ENCODE measurements at places on chromosomes 1 and 21.

DNA sequence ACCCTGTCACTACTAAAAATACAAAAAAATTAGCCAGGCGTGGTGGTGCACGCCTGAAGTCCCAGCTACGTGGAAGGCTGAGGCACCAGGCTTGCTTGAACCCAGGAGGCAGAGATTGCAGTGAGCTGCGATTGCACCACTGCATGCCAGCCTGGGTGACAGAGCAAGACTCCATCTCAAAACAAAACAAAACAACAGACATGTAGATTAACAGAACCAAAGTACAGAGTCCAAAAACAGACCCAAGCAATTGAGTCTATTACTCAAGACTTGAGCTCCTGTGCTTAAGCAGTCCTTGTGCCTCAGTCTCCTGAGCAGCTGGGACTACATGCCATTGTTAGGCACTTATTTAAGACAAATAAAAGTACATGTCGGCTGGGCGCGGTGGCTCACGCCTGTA is 9.5 kb upstream of the ACOT11 start:
- no peak for DNase-seq

GRCh38 chr1:36753451-36753850 is 270.7 kb upstream of the CSF3R start:
- DNase-seq = no peak

GRCh38 chr1:56081173-56081572 is 498.2 kb downstream of the PLPP3 start:
- no peak for DNase-seq

DNA sequence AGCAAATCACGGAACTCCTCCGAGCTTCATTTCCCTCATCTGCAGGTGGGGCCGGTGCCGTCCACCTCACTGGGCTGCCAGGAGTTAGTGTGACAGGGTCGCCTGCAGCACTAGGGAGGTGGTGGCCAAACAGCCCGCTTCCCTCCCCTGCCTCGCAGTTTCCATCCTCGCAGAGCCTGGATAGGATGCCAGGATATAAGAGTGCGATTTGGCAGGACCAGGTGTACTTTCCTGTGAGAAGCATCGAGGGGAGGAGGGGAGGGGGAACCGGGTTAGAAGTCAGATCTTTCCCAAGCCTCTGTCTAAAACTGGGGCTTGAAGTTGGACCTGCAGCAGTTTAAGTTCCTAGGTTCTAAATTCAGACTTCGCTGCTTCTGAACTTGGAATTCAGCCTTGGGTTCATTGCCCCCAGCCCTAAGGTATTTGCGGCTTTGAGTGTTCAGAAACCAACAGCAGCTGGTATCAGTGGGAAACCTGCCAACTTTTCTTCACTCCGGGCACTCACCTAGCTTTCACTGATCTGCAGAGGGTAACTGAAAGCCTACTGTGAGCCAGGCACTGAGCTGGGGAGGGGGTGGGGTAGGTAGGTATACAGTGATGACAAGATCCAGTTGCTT is 1.7 kb upstream of the JUN start:
- DNase-seq = peak; percentile 79

GRCh38 chr1:29646161-29646775 is 409.9 kb downstream of the PTPRU start:
- DNase-seq = no peak

GRCh38 chr1:20477348-20478056 is 8.5 kb downstream of the CAMK2N1 start:
- no peak for DNase-seq

- no peak for DNase-seq
Observed at GRCh38 chr1:22236900-22237299, 94.0 kb upstream of the WNT4 start.

GRCh38 chr1:182395906-182396305 is 4.3 kb upstream of the GLUL start:
- DNase-seq = no peak

DNA sequence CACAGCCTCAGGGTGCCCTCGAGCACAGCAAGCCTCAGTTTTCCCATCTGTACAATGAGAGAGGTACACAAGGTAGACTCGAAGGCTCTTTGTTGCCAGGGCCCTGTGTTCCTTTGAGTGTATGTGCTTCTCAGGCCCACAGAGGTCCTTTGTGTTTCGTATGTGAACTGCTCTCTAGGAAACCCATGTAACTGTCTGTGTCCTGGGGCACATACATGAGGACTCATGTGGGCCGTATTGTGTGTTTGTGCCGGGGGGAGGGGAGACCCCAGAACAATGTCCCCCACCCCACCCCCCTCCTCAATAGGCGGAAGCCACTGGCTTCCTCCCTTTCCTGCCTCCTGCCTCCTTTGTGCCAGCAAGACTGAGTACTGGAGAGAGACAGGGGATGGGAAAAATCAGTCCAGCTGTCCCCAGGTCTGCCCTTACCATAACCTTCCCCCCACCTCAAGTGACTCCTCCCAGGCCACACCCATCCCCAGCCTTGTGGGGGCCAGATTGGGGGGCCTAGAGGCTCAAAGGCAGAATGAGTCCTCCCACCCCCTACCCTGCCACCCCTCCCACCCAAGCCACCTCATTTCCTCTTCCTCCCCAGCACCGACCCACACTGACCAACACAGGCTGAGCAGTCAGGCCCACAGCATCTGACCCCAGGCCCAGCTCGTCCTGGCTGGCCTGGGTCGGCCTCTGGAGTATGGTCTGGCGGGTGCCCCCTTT is at the start of gene TIE1:
Gene TIE1 (plus strand): TSS at position 605 of the 717 bp plus-strand sequence. CDS start 90 bp downstream, at position 695.
- DNase-seq = no peak

GRCh38 chr1:216604771-216605170 is 118.5 kb downstream of the ESRRG start:
- no peak for DNase-seq

DNA sequence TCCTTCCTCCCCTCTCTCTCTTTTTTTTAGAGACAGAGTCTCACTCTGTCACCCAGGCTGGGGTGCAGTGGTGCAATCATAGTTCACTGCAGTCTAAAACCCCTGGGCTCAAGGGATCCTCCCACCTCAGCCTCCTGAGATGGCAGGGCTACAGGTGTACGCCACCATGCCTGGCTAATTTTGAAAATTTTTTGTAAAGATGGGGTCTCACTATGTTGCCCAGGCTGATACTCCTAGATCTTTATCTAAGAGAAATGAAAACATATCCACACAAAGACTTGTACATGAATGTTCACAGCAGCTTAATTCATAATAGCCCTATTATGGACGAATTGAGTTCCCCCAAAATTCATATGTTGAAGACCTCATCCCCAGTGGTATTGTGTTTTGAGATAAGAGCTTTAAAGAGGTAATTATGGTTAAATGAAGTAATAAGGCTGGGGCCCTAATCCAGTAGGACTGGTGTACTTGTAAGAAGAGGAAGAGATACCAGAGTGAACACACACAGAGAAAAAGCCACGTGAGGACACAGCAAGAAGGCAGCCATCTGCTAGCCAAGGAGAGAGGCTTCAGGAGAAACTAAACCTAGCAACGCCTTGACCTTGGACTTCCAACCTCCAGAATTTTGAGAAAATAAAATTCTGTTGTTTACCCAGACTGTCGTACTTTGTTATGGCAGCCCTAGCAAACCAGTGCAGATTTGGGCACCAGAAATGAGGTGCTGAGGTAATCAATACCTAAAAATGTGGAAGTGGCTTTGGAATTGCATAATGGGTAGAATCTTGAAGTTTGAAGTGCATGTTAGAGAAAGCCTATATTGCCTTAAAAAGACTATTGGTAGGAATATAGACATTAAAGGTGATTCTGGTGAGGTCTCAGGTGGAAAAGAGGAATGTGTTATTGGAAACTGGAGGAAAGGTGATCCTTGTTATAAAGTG is 13.2 kb downstream of the IFNLR1 start:
- DNase-seq = no peak

- no peak for DNase-seq
Observed at GRCh38 chr1:94831641-94832040, 11.5 kb downstream of the SLC44A3 start.

- DNase-seq = no peak
Observed at GRCh38 chr1:36822648-36823047, 211.7 kb downstream of the GRIK3 start.

DNA sequence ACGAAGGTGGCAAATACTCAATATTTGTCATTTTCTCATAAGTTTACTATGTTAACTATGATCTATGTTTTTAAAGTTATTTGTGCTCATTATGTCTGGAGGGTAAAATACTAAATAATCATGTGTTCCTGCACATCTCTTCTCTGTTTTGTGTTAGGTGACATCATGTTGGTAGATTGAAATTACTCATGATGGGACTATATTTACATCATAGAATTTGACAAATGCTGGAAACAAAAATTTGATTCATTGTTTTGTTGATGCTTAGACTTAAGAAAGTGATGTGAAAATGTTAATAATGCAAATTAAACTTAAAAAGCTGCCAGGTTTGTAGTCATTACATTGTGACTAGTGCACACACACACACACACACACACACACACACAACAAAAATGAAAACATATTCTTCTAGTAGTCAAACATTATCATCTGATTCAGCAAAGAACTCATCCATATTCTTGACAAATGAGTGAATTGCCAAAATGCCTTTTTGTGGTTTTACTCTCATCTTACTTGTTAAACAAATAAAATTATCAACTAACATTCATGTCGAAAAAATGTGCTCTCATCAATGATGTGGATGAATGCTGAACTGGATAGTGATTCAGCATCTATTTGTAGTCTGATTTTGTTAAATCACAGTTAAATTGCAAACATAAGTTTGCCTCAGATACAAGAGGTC is 870.7 kb downstream of the BRINP3 start:
- DNase-seq = no peak

GRCh38 chr1:8427493-8427892 is 109.6 kb downstream of the SLC45A1 start:
- no peak for DNase-seq

- no peak for DNase-seq
Observed at GRCh38 chr1:183575606-183576005, 14.7 kb downstream of the NCF2 start.

DNA sequence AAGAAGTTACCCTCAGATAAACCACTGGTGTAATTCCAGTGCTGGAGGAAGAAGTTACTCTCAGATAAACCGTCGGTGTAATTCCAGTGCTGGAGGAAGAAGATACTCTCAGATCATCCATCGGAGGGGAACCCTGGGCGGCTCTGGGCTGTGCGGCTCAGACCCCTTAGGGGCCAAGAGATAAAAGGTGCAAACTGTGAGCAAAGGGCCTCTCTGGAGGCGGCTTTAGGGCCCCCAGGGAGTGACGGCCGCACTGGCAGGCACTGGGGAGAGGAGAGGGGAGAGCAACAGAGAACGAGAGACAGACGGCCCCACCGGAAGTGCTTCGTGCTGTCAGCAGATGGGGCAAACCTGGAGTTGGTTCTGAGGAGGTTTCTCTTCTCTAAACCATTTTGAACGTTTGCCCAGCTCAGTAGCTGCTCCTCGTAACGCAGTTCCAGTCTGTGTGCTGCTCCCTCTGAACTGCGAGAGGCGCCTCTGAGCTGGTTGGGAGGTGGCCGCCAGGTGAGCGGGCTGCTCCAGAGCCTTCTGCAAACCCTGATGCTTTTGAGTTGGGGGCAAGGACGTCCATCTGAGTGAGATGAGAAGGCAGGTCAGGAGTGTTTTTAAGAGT is 62.6 kb upstream of the COL6A1 start:
- no peak for DNase-seq

DNA sequence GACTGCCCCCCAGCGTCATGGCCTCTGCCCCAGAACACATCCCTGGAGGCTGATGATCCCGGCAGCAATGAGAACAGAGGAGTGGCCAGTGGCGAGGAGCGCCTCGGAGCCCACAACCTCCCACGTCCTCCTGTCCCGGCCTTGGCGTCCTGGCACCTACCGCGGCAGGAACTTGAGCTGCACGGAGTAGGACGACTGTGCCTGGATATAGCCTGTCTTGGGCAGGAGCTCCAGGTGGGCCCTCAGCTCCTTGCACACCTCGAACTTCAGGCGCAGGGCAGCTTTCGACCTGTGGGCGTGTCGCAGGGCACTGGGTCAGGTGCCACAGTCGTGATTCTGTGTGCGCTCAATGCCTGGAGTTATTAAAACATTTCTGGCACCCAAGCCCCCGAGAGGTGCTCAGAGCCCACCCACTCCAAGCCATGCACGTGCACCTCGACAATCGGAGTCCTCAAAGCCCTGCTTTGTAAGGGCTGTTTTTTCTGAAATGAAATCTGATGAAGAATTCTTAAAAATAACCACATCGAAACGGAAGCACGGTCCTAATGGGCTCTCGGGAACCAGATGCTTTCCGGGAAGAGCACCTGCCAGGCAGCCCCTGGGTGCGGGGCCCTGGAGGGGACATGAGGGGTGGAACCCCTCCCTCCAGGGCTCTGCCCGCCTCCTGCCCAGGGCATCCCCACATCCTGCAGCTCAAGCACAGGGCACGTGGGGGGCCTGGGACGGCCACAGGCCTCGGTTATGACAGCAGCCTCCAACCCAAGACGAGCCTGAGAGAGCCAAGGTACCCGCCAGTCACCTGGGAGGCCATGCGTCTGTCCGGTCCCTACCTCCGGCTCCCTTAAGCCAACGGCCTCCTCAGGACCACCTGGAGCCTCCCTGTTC is 23.0 kb upstream of the TMEM52 start:
- DNase-seq = no peak

DNA sequence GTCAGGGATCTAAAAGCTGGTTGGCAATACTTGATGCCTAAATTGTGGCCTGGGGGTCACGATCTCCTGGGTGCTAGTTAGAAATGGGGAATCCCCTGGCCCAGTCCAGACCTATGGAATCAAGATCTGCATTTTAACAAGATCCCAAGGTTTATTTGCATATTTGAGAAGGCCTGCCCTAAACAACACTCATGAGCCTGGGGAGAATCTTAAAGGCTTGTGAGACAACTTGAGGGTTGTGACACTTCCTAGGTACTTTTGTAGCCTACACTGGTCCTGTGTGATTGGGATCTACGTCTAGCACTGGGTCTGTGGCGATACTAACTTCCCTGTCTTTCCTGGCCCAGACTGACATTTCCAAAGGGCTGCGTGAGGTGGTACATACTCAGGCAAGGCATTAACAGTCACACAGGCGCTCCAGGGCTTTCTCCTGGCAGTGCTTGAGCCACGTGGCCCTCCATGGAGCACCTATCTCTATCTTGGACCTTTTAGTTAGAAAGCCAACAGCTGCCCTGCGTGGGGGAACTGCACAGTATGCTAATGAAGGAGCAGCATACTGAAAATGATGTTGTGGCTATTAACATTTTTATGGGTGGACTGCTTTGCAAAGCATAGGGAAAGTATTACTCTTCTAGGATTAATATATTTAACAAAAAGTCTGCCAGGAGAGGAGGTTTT is 263.1 kb downstream of the ST6GALNAC3 start:
- no peak for DNase-seq

DNA sequence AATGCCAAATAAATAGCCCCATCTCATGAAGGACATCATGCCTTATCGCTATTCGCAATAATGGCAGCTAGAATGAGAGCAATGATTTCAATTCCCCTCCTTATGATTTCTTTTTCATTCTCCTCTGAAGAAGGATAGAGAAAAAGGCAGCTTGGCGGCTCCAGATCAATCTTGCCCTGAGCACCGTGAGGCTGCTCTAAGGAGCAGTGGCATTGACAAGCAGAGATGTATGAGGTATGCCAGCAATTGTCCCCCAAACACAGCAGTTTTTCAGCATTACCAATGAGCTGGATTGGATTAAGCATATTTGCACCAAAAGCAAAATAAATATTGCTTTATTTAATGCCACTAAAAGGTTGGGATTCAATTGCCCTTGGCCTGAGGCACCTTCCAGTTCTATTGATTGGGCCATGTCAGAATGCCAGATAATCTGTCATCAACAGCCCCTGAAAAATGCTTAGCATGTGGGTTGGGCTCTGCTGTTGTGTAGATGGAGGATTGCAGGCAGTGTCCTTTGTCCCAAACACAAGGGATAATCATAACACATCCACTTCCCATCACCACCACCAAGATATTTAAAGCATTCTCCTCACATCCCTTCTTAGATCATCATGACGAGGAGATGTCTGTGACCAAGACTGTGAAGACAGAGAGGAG is 135.7 kb downstream of the BEND5 start:
- DNase-seq = no peak

All from cerebellar cortex (tissue), 1 donor.